SHP77 treated with DMSO at 0.1 percent for 48 hours (cell line): ENCODE measurements at places on chromosomes 2 and 18.

GRCh38 chr18:36340246-36340645 lies 42.7 kb downstream of the FHOD3 start:
- DNase-seq: no peak

- DNase-seq: no peak
Observed at GRCh38 chr2:146451972-146452371, 1392.9 kb upstream of the ACVR2A start.

DNA sequence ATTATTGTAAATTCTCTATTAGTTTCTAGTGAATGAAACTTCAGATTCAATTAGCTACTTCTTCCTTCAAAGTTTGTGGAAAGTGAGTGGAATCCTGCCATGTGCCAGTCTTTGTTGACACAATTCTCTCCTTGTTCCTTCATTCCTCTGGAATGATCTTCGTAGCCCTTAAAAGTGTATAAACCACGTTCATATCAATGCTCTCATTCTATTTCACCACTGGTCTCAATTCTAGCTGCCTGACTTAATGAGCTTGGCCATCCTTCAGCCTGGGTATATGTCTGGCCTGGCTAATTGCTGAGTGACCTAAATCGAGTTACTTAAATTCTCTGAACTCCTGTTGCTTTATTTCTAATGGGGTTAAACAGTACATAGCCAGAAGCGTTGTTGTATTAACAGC lies 43.5 kb downstream of the INSIG2 start:
- DNase-seq: no peak

DNA sequence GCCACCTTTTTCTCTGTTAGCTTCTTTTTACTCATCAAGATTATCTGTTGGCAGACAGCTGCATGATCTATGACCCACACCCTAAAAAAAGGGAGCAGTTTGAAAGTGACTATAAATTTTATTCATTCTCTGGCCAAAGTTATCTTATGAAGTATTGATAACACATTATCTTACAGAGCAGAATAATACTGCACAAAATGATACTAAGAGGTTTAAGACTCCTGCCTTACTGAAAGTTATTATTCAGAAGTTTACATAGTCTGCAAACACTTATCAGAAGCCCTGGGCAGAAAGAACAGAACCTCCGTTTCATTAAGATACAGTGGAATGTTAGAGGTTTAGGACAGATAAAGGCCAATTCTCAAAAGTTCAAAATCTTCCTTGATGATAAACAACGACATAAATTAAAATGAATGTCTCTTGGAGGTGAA lies 78.2 kb downstream of the ZEB2 start:
- no peak for DNase-seq

- peak; percentile 39 for DNase-seq
Observed at GRCh38 chr2:196927376-196928225, 1.1 kb upstream of the PGAP1 start.

DNA sequence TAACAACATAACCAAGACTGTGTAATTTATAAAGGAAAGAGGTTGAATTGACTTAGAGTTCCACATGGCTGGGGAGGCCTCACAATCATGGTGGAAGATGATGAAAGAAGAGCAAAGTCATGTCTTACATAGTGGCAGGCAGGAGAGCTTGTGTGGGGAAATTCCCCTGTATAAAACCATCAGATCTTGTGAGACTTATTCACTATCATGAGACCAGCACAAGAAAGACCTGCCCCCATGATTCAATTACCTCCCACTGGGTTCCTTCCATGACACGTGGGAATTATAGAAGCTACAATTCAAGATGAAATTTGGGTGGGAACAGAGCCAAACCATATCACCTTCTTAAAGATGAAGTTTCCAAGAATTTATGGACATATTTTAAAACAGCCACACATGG lies 2.5 kb upstream of the IL36RN start:
- DNase-seq: no peak

DNA sequence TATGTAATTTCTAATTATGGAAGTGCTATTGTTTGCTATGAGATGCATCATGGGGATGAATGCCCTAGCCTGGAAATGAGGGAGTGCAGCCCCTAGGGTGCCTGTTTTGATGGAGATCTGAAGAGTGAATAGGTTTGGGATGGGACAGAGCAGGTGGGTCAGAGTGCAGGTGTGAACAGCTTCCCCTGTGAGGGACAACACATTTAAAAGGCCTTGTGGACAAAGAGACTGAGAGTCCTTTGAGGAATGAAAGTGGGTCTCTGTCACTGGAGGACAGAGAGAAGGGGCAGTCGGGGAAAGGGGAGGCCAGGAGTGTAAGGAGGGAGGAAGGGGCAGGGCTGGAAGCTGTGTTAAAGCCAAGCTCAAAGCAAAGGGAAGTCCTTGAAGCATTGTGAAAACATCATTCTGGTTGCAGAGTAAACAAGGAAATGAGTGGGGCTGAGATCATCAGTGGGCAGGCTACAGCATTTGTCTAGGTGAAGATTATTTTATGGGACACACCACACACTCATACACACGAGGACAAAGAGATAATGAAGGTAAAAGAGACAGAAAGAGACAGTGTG lies 877.6 kb downstream of the SLC4A3 start:
- DNase-seq: peak; percentile 89

GRCh38 chr18:5419601-5420000 lies 124.1 kb upstream of the ZBTB14 start:
- DNase-seq: no peak

DNA sequence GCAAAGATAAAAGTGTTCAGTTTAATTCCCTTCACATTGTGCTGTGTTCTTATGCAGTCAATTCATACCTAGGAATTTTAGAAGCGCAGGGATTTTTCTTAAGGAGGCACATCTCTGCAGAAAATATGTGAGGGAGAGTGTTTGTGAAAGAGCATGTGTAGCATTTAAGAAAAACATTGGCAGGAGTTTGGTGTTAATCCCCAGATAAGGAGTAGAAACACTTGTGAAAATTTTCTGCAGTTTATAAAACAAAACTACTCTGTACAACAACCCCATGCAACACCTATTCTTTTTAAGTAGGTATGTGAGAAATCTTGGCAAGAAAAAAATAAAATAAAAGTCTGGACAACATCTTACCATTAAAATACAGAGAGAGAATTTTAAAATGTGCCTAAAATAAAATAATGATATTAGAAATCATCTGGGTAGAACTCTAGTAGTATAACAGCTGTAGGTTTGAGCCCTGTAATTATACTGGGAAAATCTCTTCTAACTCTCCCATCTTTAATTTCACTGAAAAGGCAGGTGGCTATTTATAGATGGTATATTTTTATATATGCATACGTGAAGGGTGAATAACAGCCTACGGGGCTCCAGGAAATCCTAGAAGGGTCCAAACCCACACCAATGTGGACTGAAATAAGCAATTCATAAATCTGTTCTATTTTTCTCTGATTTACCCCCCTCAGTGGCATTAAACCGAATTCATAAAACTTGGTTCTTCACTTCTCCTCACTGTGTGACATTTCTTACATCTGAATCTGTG lies 6.6 kb downstream of the FZD7 start:
- DNase-seq: no peak

- no peak for DNase-seq
Observed at GRCh38 chr2:60979231-60979630, 38.3 kb upstream of the PEX13 start.

DNA sequence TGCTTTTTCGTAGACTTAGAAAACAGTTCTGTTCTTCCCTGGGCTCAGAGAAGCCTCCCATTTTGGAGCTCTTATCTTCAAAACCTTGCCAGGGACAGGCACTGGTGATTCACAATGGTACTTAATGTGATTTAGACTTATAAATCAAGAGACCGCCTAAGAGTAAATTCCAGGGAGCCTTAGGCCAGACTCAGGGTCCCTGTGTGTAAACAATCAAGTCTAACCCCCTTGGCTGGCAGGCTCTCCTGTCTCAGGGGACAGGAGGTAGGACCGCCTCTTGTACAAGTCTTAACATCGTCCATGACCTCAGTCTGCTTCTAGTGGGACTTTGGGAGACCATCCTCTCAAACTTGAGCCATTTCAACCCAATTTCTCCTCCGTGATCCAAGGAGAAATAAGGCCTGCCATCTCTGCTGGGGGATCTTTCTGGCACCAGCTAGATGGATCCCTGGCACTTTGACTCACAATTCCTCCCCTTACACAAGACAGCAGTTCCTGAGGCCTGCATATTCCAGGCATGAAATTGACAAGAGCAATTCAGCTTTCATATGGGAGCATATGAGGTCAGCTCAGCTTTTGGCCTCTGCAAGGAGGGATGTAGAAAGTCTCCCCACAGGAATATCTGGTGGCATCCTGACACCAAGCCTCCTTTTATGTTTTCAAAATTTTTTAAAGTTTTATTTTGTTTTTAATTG lies 487.0 kb downstream of the TNS1 start:
- DNase-seq: no peak

DNA sequence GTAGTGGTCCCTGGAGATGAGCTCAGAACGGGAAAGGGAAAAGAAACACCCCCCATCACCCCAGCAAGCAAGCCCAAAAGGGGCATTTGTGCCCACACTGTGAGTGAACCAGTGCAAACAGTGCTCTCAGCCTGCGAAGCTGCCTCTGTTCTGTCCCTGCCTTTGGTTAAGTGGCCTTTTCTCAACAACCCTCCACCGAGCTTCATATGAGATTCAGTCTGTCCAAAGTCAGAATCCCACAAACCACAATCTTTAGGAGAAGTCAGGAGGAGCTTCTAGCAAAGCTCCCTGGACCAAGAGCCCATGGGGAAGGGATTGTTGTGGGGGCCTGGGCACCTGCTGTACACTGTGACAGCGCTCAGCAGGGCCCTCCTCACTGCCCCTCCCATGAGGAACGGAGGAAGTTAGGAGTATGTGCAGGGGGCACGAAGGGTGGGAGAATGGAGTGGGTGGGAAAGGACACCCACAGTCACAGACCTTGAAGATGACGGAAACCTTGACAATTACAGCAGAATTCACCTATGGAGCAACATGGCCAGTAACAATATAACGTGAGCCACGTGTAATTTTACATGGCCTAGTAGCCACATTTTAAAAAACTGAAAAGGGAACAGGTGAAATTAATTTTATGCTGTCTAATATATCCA lies 119.5 kb downstream of the SMAD7 start:
- DNase-seq: no peak

DNA sequence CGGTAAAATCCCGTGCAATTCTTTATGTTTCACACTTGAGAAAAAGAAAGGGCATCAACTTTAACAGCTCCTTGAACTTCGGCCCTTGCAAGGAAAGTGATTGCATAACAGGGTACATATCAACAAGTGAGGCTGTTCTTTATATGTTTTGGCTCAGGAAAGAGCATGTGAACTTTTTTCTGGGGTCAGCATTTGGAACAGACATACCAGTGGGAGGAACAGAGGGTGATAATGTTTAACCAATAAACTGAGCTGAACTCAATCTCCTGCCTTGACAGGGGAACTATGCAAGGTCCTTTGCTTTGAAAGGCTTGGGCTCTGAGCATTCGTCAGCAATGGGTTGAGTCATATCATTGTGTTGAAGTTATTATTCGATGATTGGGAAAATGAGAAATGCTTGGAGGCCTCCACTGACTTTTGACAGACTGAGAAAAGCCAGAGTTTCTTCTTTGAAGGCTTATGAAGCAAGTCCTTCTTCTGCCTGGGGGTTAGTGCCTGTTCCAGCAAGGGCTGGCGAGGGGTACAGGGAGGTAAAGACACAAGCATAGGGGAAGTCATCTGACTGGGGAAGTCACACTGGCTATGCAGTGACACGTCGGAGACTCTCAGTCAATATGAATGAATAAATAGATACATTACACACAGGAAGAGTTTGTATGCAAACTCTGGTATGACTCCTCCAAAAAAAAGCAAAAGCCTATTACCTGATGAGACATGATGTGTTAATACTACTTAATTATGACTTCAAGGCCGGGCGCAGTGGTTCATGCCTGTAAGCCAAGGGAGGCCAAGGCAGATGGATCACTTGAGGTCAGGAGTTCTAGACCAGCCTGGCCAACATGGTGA lies 57.2 kb downstream of the CYB5A start:
- no peak for DNase-seq

DNA sequence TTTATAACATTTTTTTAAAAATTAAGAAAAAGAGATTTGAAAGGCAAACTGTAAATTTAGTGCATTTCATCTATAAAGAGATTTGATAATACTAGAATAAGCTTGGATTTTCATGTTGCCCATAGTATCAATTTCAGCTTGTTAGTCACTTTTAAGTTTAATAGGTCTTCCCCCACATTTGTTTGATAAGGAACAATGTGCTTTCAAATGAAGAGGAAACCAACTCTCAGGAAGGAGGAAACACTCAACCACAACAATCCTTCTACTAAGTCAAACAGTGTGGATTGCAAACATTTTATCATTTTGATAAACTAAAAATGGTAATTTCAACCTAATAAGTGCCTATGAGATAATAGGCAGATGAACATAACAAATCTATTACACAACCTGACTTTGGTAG lies 397.1 kb upstream of the CDH20 start:
- no peak for DNase-seq

DNA sequence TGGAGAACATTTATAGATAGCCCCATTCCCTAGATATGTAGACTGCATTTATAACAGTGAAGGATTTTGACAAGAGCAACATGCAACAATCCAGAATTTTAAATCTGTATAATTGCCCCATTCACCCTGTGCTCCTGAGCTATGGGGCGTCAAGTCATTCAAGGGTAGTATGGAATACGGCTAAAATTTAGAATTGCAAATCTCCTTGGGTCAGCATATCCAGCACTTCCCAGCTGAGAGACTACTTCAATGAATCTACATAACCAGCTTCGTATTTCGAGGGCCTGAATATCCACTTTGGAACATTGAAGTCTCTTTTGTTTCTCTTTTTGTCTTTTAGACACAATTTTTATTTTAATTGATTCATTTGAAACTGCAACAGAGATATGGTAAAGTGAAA lies 28.4 kb upstream of the ACVR1C start:
- no peak for DNase-seq

GRCh38 chr2:130347220-130347925 lies 4.7 kb downstream of the IMP4 start:
- no peak for DNase-seq

GRCh38 chr2:20660506-20661420 lies 6.2 kb upstream of the GDF7 start:
- no peak for DNase-seq

DNA sequence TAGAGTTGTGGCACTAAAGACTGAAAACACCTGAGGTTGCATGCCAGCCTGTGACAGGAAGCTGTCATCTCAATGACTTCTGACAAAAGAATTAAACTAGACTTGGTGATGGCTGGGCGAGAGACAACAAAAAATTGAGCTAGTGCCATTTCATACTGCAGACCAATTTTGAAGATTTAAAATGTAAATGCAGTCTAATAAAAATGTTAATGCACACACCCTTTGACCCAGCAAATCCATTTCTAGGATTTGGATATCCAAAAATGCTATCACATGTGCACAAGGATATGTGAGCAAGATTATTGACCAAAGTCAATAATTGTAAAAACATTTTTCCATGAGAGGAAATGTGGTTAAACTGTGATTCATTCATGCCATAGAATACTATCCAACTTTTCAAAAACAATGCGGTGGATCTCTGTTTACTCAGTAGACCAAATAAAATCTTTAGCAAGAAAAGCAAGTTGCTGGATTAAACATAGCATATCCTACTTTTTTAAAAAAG lies 5.6 kb downstream of the FBXO36 start:
- no peak for DNase-seq

DNA sequence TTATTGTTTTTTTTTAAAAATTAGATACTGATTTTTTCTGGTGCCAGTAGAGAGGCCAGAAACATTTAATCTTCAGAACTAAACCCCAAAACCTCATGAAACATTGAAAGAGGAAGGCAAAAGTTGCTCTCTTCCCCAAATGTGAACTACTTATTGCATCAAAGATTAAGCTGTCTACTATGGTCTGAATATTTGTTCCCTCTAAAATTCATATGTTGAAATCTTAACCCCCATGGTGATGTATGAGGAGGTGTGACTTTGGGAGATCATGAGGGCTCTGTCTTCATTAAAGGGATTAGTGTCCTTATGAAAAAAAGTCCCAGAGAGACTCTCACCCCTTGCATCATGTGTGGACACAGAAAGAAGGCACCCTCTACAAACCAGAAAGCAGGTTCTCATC lies 28.2 kb upstream of the SLC8A1 start:
- no peak for DNase-seq
